ENCODE measurements at places on chromosomes 12 and 14.
A peak's percentile ranks its signal among the peaks of the same experiment; 100 is the strongest.

DNA sequence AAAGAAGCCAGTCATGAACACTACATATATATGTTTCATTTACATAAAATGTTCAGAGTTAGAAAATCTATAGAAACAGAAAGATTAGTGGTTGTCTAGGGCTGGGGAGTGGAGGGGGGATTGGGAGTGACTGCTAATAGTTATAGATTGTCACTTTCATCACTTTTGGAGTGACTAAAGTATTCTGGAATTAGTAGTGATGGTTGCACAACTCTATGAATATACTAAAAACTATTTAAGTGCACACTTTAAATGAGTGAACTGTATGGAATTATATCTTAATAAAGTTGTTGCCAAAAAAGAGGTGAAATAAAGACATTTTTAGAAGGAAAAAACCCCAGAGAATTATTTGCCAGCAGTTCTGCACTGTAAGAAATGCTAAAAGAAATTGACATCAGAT lies 9.5 kb downstream of the CATSPERB start:
- H3K27ac ChIP-seq = no peak overlapping the region
- H3K4me3 ChIP-seq = no peak overlapping the region
- DNase-seq = peak; percentile 41
- H3K4me1 ChIP-seq = no peaks in the 10 kb centered on the region
- no peaks in the 10 kb centered on the region for H3K27me3 ChIP-seq
- H3K36me3 ChIP-seq = no peaks in the 10 kb centered on the region

DNA sequence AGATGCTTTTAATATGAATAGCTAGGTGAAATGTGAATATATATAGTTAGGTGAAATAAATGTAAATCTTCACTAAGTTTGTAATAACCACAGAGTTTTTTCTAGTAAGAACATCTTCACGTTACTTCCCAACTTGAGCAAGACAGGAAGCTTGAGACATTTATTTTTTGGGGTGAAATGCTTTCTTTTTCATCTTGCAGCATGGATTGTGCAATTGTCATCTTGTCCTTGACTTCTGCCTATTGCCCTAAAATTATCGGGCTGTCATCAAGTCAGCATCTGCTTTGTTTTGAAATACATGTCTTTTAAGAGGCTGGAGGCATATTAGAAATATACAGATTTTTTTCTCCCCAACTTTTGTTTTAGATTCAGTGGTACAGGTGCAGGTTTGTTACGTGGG lies 433.9 kb downstream of the PCNX1 start:
- H3K4me3 ChIP-seq = no peak overlapping the region
- H3K4me1 ChIP-seq = peaks cover 2% of the 10 kb centered on the region
- no peaks in the 10 kb centered on the region for H3K27me3 ChIP-seq
- no peak overlapping the region for H3K27ac ChIP-seq
- no peaks in the 10 kb centered on the region for H3K36me3 ChIP-seq

- no peak overlapping the region for H3K4me3 ChIP-seq
- no peak overlapping the region for H3K27ac ChIP-seq
- no peaks in the 10 kb centered on the region for H3K27me3 ChIP-seq
- H3K4me1 ChIP-seq = peaks cover 30% of the 10 kb centered on the region
- no peaks in the 10 kb centered on the region for H3K36me3 ChIP-seq
Measured at GRCh38 chr14:101372894-101373620, 188.2 kb upstream of the DIO3 start.

DNA sequence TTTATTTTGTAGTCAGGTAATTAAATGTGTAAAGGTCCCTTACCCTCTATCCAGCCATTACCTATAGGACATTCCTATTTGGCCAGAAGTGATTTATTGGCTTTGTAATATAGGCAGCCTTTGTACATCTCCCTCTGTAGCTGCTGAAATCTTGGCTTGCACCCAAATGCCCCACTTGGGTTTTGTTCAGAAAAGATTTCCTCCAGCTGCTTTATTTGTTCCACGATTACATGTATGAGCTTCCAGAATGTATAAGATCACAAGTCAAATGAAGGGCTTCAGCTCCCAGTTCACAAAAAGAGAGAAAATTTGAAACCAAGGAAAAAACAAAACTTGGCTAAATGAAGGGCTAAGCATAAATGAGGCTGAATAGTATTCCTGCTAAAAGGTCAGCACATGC lies 103.4 kb downstream of the EFCAB11 start:
- no peak overlapping the region for H3K4me3 ChIP-seq
- H3K4me1 ChIP-seq = no peaks in the 10 kb centered on the region
- DNase-seq = no peak
